ENCODE measurements at places on chromosomes 11 and 22. TPM values are rescaled to one million over a fixed set of nuclear protein-coding genes. Genes with fewer than 3 reads are reported as not detected.

The KDELR3 gene
- total RNA-seq, result 43.8 TPM

The MRGPRE gene
- total RNA-seq, result not detected

The DBX1 gene
- total RNA-seq, result not detected

The DUSP8 gene
- total RNA-seq, result 0.09 TPM

The DEUP1 gene
- not detected for total RNA-seq

The NRIP3 gene
- total RNA-seq, result 3.0 TPM

The ZNF215 gene
- total RNA-seq, result 3.0 TPM

The PKDREJ gene
- total RNA-seq, result 0.09 TPM

The GGTLC2 gene
- total RNA-seq, result not detected

The MYH9 gene
- total RNA-seq, result 461 TPM

The PHETA2 gene
- 20.0 TPM for total RNA-seq

The TRIM29 gene
- total RNA-seq, result 0.94 TPM

The MLC1 gene
- total RNA-seq, result not detected

The PITPNM1 gene
- 10.7 TPM for total RNA-seq

The ANO1 gene
- total RNA-seq, result 0.09 TPM

The USP35 gene
- total RNA-seq, result 13.7 TPM

The HTR3B gene
- total RNA-seq, result not detected

The OR4D5 gene
- total RNA-seq, result not detected

The ZBTB16 gene
- total RNA-seq, result 0.34 TPM

The ZNF280B gene
- not detected for total RNA-seq

The LRRC55 gene
- under 0.01 TPM for total RNA-seq

The OR52I2 gene
- total RNA-seq, result not detected

The PTPRCAP gene
- not detected for total RNA-seq

The CDON gene
- 31.2 TPM for total RNA-seq

The SORL1 gene
- total RNA-seq, result 0.26 TPM

The LMO1 gene
- not detected for total RNA-seq

The TUT1 gene
- total RNA-seq, result 5.8 TPM

The ABCC8 gene
- total RNA-seq, result not detected

The FDX1 gene
- 8.2 TPM for total RNA-seq

The SLC22A12 gene
- total RNA-seq, result not detected

The PLAAT2 gene
- not detected for total RNA-seq

The RTN4R gene
- total RNA-seq, result 0.32 TPM

The SLC22A6 gene
- not detected for total RNA-seq

The SLC7A4 gene
- total RNA-seq, result 0.16 TPM

The ZFP91 gene
- total RNA-seq, result 28.8 TPM

The P2RX6 gene
- 2.6 TPM for total RNA-seq

The SCGB2A2 gene
- total RNA-seq, result not detected

The PI4KA gene
- total RNA-seq, result 22.5 TPM

The ZBED4 gene
- total RNA-seq, result 3.8 TPM

The PAX6 gene
- total RNA-seq, result 0.34 TPM

The RPS6KB2 gene
- total RNA-seq, result 28.4 TPM

The POLR2F gene
- total RNA-seq, result 64.2 TPM

The FOSL1 gene
- 3.9 TPM for total RNA-seq

The SCN2B gene
- total RNA-seq, result 0.43 TPM

The SPDYC gene
- not detected for total RNA-seq

The GLB1L3 gene
- not detected for total RNA-seq

The DGCR2 gene
- total RNA-seq, result 31.7 TPM

The AMBRA1 gene
- 28.4 TPM for total RNA-seq

The LMNTD2 gene
- not detected for total RNA-seq

The CRYAB gene
- total RNA-seq, result 11.9 TPM

The OPCML gene
- total RNA-seq, result not detected

Data from bronchial smooth muscle cell (primary cell).